Stimulated activated CD4-positive, alpha-beta T cell treated with anti-CD3 and anti-CD28 coated beads, Interleukin-1b, Interleukin-23, amount 100 ng/mL, for 1 hour (primary cell): ENCODE measurements at places on chromosomes 7 and 10.

DNA sequence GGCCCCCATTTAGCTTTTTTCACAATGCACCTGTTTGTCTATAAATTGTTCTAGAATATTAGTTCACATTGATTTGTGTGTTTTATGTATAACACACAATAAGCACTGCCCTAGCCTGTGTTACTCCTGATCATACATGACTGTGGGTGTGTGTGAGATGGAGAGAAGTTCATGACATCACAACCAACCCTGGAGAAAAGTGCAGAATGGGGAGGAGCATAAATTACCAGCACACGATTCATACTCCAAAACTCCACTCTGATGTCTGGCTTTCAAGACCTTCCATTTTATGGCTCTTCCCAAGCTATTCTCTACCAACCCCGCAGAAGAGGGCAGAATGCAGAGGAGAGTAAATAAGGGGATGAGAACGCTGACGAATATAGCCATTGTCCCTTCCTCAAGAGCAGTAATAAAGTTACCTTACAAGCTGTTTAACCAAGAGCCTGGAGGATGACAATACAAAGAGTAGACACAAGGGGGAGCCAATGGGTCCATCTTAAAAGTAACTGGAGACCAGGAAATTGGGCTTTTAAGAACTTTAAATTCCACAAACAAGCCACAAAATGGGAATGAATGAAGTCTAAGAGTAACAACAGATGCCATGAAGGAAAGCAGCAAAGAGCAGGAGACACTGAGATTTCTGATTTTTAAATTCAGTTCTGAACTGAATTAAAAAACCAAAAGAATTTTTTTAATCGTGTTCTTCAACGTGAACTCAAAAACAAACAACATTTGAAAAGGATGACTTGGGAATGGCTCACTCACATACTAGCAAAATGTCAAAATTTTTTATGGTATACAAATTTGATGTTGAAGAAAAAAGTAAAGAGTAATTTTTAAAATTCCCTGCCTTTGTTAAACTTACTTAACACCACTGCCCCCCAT lies 159.6 kb downstream of the PARD3 start:
- DNase-seq, result no peak

DNA sequence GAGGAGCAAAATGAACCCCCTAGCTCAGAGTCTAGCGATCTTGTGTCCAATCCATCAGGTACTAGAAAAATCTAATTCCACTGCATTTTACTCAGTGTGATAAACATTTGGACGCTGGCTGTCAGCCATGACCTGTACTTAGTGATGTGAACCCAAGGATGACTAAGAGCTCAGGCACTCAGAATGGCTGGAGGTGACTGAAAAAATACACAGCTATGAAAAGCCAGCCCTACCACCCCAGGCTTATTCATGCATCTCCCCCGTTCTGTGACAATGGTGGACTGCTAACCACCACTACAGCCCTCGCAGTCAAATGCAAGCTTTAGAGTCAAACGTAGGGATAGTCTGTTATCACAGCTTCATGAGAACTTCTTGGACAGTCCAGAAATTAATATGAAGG lies 14.9 kb downstream of the AFAP1L2 start:
- no peak for DNase-seq

DNA sequence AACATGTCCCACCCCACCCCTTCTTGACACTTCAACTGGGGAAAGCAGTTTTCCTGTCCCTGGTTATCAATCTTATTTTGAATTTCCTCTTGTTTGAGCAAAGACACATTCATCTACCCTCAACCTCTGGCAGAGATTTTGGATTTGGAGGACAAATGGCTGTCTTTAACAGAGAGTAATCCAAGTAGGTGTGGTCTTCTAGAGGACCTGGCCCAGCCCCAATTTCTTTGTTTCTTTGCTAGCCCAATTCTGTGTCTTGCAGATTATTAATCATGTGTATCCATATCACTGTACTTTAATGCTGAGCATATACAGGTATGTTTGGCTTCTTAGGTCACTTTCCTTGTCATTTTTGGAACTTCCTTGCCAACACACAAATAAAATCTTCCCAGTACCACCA lies 58.8 kb upstream of the ADCY1 start:
- DNase-seq, result no peak

GRCh38 chr7:12729112-12729511 lies 41.7 kb downstream of the ARL4A start:
- no peak for DNase-seq

DNA sequence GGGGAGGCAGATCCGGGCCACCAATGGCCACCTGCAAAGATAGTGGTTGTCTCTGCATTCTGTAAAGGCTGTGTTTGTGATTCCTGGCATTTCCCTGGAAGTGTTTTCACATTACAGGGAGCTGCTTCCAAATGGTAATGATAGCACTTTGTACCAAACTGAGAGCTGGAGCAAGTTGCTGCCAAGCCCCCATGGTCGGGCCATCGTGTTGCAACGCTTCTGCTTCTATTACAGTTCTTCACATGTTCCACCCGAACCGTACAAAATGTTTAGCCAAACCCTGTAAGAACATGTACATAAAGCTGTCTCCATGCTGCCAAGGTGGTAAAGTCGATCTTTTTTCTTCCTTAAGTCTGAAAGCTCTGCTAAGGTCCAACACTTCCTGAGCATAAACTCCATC lies 397.7 kb upstream of the NFE2L3 start:
- DNase-seq, result no peak

GRCh38 chr7:154916856-154917807 lies 85.8 kb downstream of the PAXIP1 start:
- no peak for DNase-seq

DNA sequence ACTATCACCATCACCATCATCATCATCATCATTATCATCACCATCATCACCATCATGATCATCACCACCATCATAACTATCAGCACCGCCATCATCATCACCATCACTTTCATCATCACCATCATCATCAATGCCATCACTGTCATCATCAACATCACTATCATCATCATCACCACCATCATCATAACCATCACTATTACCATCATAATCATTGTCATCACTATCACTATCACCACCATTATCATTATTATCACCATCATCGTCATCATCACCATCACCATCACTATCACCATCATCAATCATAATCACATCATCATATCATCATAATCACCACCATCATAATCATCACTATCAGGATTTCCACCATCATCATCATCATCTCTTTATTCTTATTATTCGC lies 20.6 kb downstream of the INSIG1 start:
- no peak for DNase-seq

DNA sequence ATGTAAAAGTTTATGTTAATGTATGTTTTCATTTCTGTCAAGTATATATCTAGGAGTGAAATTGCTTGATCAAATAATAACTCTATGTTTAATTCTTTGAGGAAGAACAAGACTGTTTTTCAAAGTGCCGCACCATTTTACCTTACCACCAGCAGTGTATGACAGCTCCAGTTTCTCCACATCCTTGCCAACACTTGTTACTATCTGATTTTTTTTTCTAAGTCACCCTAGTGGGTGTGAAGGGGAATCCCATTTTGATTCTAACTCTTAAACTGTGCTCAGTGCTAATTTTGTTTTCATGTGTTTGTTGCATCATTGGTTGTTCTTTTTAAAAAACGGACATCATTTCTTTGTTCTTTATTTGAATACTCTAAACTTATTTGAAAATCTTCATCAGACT lies 120.2 kb upstream of the CDK6 start:
- DNase-seq, result no peak

GRCh38 chr7:142855756-142856564 lies 1.1 kb downstream of the EPHB6 start:
- no peak for DNase-seq

DNA sequence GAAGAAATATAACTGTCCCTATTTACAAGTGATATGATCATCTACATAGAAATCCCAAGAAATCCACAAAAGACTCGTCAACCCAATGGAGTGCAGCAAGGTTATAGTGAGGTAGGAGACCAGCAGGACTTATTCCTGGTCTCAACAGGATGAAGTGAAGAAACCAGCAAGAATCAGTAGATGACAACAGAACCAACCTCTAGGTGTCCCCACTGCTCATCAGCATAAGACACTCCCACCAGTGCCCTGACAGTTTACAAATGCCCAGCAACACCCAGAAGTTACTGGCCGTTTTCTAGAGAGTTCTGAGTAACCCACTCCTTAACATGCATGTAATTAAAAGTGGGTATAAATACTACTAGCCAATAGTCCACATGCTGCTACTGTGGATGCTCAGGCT lies 470.5 kb upstream of the LRRTM3 start:
- no peak for DNase-seq

DNA sequence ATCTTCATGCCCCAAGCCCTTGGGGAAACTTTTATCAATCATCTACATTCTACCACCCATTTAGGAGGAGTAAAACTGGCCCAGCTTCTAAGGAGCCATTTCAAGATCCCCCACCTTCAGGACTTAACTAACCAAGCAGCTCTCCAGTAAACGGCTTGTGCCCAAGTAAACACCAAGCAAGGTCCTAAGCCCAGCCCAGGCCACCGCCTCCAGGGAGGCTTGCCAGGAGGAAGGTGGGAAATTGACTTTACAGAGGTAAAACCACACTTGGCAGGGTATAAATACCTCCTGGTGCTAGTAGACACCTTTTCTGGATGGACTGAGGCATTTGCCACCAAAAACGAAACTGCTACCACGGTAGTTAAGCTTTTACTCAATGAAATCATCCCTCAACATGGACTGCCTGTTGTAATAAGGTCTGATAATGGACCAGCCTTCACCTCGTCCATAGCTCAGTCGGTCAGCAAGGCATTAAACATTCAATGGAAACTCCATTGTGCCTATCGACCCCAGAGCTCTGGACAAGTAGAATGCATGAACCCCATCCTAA lies 5.6 kb downstream of the AKR1B15 start:
- DNase-seq, result no peak

DNA sequence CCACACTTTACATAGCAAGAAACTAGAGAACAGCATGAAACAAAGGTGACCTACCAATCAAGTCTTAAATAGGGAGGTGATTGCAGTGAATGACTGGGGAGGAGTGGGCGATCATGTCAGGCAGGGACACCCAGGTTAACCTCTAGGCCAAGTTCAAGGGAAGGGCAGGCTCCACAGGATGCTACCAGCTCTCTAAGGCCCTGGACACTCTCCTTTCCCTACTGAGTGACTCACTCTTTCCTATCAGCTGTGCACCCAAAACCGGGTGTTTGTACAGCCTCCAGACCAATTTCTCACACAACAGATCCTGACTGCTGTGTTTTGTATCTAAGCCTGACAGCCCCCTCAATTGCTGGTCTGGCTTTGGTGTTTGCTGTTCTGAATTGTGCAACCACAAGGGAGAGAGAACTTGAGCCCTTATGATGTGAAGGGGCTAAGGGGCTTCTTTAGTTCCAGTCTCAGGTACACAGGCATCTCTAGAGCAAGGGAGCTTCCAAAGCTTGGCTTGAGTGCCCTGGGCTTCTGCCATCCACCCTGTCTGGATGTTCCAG lies 107.8 kb downstream of the TBXAS1 start:
- DNase-seq, result no peak

- no peak for DNase-seq
Observed at GRCh38 chr7:127770885-127771284, 118.9 kb downstream of the SND1 start.

- no peak for DNase-seq
Observed at GRCh38 chr10:132007681-132008080, 26.0 kb upstream of the BNIP3 start.

DNA sequence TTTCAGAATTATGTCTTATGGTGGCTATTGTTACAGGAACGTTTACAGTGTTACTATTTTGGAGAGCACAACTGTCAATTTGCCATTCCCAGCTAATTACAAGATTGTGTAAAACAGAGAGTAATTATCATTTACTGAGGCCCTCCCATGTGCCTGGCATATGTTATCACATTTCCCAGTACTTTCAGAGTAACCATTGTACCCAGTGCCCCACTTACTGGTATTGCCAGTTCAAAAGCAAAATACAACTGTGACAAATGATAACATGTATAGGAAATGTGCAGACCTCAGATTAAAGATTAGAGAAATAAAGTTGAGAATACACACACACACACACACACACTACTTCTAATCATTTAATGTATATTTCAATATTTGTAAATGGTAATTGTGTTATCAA lies 572.5 kb downstream of the POM121L12 start:
- DNase-seq, result no peak

DNA sequence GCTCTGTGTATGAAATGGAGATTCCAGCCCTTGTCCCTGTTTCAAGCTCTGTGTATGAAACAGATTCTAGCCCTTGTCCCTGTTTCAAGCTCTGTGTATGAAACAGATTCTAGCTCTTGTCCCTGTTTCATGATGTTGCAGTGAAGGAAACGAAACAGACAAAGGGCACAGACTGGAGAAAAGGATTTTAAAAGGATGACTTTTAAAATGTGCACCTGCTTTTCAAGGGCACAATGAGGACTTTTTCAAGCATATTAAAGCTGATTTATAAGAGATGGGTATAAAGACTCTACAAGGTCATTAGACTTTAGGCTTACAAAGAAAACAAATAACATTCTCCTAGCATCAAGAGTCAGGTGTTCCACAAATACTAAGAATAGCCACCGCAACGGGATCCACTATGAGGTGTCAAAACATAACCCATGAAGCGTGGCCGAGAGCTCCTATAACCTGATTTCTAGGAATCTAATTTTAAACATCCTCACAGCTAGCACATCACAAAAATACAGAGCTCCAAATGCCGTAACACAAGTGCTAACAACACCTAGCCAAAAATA lies 29.0 kb downstream of the DIP2C start:
- no peak for DNase-seq

DNA sequence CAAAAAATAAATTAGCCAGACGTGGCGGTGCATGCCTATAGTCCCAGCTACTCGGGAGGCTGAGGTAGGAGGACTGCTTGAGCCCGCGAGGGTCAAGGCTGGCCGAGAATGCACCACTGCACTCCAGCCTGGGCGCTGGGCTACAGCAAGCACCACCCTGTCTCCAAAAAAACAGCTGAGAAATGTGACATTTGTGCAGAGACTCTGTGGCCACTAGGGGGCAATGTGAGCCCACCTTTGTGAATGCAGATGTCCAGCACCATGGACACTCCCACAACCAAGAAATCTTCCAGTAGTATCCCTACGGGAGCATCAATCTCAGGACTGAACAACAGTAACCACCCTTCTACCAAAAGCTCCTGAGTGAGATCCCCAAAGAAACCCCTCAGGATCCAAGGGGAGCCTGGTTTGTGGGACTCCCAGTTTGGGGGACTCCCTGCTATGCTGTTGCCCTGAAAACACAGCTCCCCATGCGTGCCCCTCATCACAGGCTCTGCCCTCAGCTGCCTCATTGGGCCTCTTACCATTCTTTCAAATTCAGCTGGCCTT lies 6.2 kb upstream of the AHCYL2 start:
- peak; percentile 42 for DNase-seq
